ENCODE measurements at places on chromosomes 3 and 15.

DNA sequence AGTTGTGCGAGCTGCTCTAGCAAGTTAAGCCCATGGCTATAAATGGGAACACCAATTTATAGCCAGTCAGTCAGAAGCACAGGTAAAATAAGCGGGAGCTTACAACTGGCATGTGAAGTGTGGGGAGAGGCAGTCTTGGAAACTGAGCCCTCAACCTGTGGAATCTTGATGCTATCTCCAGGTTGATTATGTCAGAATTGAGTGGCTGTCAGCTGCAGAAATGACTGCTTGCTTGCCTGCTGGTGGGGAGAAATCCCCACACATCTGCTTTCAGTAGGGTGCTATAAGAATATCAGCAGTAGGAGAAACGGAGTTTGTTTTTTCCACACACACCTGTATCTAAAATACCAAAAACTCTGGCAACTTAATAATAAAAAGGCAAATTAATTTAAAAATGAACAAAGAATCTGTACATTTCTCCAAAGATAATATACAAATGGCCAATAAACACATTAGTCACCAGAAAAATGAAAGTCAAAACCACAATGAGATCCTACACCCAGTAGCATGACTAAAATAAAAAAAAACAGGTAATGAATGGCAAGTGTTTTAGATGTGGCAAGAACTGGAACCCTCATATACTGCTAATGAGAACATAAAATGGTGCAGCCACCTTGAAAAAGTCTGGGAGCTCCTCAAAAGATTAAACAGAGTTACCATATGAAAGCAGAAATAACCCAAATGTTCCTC is 26.0 kb upstream of the MAP4 start:
- DNase-seq: no peak

GRCh38 chr3:149581248-149581647 is 76.6 kb downstream of the WWTR1 start:
- no peak for DNase-seq

DNA sequence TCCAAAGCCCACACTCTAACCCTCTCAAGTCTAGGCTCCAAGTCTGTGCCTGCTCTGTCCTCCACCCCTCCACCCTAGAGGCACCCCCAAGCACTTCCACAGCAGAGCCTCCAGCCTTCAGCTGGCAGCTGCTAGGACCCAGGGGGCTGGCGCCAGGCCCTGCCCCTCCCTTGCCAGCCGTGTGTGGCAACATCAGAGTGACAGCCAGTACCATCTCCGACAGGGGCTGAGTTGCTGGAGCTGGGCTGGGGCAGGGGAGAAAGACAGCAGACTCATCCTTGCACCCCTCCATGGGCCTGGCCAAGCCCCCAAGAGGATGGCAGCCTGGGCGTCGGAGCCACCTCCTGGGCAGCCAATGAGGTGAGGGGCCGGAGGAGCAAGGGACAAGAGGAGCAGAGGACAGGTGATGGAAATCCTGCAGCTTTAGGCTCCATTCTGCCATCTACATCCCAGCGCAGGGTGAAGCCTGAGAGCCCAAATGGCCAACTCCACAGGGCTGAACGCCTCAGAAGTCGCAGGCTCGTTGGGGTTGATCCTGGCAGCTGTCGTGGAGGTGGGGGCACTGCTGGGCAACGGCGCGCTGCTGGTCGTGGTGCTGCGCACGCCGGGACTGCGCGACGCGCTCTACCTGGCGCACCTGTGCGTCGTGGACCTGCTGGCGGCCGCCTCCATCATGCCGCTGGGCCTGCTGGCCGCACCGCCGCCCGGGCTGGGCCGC is at the start of gene GPR62:
GPR62 (plus strand) TSS at position 207 of the 718 bp plus-strand sequence; CDS start at position 479, 272 bp downstream.
- DNase-seq: no peak

DNA sequence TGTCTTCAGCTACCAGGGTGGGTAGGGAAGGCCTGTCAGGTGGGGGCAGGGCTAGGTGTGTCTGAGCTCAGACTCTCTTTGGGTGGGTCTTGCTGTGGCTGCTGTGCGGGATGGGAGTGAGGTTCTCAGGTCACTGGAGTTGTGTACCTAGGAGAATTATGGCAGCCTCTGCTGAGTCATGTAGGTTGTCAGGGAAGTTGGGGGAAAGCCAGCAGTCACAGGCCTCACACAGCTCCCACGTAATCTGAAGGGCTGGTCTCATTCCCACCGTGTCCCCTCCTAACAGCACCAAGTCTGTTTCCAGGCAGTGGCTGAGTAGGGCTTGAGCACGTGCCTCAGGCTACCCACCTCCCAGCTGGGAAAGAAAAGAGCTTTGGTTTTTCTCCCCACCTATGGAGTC is 67.0 kb downstream of the CHCHD4 start:
- DNase-seq: no peak

GRCh38 chr3:7209098-7209497 is 348.2 kb downstream of the GRM7 start:
- DNase-seq: no peak

- DNase-seq: no peak
These were observed 279.2 kb downstream of the TLE3 start for GRCh38 chr15:69818529-69818928.

- DNase-seq: no peak
These were observed 200.3 kb downstream of the SLCO3A1 start for GRCh38 chr15:92053753-92054316.

- DNase-seq: peak; percentile 49
These were observed 255.8 kb downstream of the MEIS2 start for GRCh38 chr15:36844534-36844998.

GRCh38 chr15:72339777-72340177 is 19.8 kb upstream of the CELF6 start:
- peak; percentile 42 for DNase-seq

- DNase-seq: no peak
These were observed 102.1 kb downstream of the SRGAP3 start for GRCh38 chr3:9147215-9147895.

GRCh38 chr3:39013921-39014509 is 37.7 kb downstream of the SCN11A start:
- no peak for DNase-seq

GRCh38 chr3:180563406-180563805 is 38.6 kb upstream of the TTC14 start:
- DNase-seq: no peak

- peak; percentile 72 for DNase-seq
These were observed 73.9 kb downstream of the NR1D2 start for GRCh38 chr3:24018784-24019570.

- DNase-seq: no peak
These were observed 531.9 kb downstream of the AGBL1 start for GRCh38 chr15:86611417-86612040.

DNA sequence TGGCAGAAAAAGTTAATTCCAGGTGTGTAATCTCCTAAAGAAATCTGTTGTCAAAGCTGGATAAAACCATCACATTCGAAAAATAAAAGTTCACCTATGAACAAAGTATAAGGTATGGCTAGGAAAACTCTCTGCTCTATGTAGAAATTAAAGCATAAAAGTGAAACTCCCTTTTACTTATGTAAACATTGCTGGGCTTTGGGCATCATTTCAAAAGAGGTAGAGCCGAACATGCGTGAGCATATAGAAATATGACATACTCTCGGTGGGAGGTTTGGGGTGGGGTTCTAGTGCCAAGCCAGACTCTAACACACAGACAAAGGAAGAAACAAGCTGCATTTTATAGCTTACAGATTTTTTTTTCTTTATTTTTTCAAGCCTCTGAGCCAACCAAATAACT is 306.8 kb upstream of the ATP11B start:
- peak; percentile 40 for DNase-seq

DNA sequence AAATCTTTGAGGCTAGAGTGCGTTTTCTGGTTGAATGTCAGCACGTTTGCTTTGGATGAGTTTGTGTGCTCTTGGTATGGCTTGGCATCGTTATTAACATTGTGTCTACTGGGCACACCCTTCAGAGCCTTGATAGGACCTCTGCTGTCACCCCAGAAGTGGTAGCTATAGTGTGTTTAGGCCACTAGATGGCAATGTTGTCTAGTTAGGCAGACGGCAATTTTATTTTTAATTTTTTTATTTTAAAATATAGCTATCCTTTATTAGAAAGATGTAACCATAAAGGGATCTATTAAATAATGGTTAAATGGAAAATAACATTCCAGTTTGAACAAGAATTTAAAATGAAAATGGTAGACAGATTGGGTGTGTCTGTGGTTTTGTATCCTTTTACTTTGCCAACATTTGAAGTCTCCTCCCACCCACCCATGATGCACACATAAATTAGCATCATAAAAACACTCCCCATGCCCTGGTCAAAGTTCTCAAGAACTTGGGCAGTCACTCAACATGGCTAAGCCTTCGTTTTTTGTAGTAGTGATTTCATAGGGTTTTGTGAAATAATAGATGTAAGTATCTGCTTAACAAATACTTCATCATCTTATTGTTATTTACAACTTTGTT is 200.7 kb downstream of the KCNH8 start:
- DNase-seq: no peak

- no peak for DNase-seq
These were observed 7.3 kb downstream of the GRIP2 start for GRCh38 chr3:14532691-14533456.

DNA sequence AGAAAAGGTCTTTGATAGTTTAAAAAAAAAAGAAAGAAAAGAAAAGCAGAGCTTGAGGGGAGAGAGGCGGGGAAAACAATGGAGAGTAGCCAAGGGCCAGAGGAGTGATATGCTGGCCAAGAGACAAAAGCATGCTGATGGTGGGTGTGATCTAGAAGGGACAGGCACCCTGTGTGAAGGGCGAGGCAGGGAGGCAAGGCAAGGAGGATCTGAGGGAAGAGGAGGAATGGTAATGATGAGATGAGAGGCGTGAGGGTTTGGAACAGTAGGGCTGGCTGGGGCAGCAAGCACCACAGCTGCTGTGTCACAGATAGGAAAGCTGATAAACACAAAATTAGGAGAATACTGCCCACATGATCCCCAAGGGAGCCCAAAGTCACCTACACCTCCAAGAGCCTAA is 65.5 kb downstream of the LARS2 start:
- no peak for DNase-seq

- no peak for DNase-seq
These were observed 468.6 kb upstream of the CFAP20DC start for GRCh38 chr3:59518283-59519055.

- no peak for DNase-seq
These were observed 65.8 kb downstream of the MB21D2 start for GRCh38 chr3:192851821-192852372.

DNA sequence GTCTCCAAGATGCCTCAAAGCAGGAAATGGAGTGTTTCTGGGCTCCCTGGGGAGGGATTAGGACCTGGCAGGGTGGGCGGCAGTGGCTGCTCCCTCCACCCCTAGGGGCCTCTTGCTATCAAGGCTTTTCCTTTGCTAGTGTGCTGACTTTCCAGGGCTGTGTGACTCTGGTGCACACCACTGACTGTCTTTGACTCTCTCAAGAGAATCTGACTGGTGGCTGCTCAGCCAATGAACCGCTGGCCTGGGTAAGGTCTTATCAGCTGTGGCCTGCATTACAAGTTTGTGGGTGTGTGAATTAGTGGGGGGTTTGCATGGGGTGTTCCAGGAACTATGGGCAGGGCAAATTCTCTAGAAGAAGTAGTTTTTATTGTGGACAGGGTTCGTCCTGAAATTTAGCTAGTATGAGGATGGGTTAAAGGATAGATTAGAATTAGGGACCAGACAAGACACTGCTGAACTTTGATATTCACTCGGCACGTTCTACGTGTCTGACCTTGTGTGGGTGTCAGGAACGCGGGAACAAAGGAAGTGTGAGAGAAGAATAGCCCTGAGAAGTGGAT is 29.5 kb downstream of the SIAH2 start:
- no peak for DNase-seq

DNA sequence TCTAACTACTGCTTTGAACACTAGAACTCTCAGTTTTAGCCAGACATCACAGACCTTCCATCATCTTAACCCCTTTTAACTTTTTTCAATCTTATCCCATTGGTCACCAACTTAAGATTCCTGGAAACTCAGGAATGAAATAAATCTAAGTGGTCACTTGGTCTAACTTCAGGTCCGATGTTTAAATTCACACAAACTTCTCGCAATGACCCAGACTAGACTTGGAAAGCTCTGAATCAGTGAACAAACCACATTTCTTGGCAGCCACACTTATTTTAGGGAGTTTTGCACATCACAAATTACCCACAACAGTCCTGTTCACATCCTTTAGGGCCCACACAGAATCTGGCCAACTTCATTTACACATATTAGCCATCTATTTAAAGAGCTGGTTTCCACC is 118.9 kb downstream of the MAGI1 start:
- DNase-seq: no peak

- no peak for DNase-seq
These were observed 193.5 kb downstream of the FOXP1 start for GRCh38 chr3:71389911-71390573.

DNA sequence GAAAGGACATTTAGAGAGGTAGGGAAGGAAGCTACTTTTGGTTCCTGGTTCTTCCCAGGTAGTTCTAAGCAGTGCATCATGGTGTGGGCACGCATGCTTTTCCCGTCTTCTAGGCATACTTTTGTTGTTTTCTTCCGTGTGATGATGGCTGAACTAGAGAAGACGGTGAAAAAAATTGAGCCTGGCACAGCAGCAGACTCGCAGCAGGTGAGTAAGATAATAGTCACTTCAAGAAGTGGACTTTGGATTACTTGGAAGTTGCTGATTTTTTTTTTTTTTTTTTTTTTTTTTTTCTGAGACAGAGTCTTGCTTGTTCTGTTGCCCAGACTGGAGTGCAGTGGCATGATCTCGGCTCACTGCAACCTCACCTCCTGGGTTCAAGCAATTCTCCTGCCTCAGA is 17.9 kb downstream of the FANCD2OS start:
- DNase-seq: no peak

- no peak for DNase-seq
These were observed 23.3 kb upstream of the C15orf39 start for GRCh38 chr15:75178171-75178937.

- DNase-seq: no peak
These were observed 73.9 kb upstream of the SLC24A5 start for GRCh38 chr15:48046813-48047438.

- no peak for DNase-seq
These were observed 113.7 kb downstream of the MYO5A start for GRCh38 chr15:52414936-52415335.

GRCh38 chr15:98418122-98418521 is 230.2 kb upstream of the IGF1R start:
- DNase-seq: no peak

- no peak for DNase-seq
These were observed 33.5 kb upstream of the HES1 start for GRCh38 chr3:194102436-194102835.

DNA sequence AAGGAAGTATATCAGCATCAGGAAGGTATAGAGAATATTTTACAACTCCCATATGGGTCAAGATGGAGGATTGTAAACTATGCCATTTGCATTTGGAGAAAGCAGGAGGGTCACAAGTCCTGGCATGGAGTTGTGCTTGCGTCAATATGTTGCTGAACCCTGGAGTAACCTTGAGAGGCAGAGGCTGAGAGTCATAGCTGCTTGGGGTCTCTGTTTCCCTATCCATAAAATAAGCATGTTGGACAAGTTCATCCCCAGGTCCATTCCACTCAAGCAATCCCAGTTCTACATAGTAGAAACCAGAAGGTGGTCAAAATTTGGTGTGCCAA is 273.6 kb downstream of the MECOM start:
- DNase-seq: no peak

DNA sequence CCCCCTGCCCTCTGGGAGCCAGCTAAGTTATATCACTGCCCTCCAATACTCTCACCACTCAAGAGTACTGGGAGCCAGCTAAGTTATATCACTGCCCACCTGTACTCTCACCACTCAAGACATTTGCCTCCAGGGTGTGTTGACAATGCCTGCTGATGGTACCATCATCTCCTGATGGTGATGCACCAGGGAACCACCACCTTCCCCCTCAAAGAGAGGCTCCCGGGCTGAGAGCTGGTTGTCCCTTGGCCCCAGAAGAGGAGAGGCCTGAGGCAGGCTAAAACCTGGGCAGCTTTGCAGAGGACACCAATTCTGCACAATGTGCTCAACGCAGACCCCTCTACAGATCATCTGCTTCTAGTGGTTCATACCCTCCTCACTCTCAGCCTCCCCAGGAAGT is 7.5 kb upstream of the HAPLN3 start:
- DNase-seq: no peak
